ENCODE measurements at places on chromosomes 5 and 9. TPM values are rescaled to one million over a fixed set of nuclear protein-coding genes. Genes with fewer than 3 reads are reported as not detected.

- DNase-seq: no peak
- H3K27ac ChIP-seq: no peak overlapping the region
- no peaks in the 10 kb centered on the region for H3K36me3 ChIP-seq
- no peaks in the 10 kb centered on the region for H3K27me3 ChIP-seq
- H3K4me1 ChIP-seq: no peaks in the 10 kb centered on the region
- H3K4me3 ChIP-seq: no peak overlapping the region
These were observed 374.9 kb downstream of the MAT2B start for GRCh38 chr5:163880302-163880701.

- H3K27ac ChIP-seq: no peak overlapping the region
- H3K36me3 ChIP-seq: no peaks in the 10 kb centered on the region
- no peaks in the 10 kb centered on the region for H3K4me1 ChIP-seq
These were observed 120.1 kb upstream of the POC5 start for GRCh38 chr5:75837258-75837841.

The ARHGEF39 gene
- 1.4 TPM for total RNA-seq

- no peak overlapping the region for H3K27ac ChIP-seq
- peaks cover 18% of the 10 kb centered on the region for H3K27me3 ChIP-seq
- DNase-seq: no peak
- H3K4me1 ChIP-seq: no peaks in the 10 kb centered on the region
- H3K4me3 ChIP-seq: no peak overlapping the region
- H3K36me3 ChIP-seq: no peaks in the 10 kb centered on the region
These were observed 15.5 kb upstream of the LAMC3 start for GRCh38 chr9:130993303-130994030.

DNA sequence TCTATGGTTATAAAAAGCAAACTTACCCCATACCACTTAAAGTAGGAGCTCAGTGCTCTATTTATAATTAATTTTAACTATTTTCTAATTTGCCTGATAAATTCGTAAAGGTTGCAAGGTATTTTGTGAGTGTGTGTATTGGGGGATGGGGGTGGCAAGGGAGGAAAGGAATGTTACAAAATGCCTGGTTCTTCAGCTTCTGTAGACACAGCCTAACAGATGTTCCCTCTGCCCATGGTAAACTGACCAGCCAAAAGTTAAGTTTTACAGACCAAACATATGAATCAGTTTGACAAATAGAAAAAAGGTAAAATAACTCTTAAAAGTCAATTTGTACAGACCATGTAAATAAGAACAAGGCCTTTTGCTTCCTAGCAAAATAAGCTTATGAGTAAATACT is 232.6 kb downstream of the KIAA0825 start:
- H3K4me1 ChIP-seq: no peaks in the 10 kb centered on the region
- H3K36me3 ChIP-seq: no peaks in the 10 kb centered on the region
- no peaks in the 10 kb centered on the region for H3K27me3 ChIP-seq
- no peak for DNase-seq

The PCDHGA6 gene
- total RNA-seq: 3.9 TPM

The CNTFR gene
- total RNA-seq: 3.1 TPM

The KLF4 gene
- total RNA-seq: 16.4 TPM

The FABP6 gene
- total RNA-seq: 1.2 TPM

The TSLP gene
- 1.5 TPM for total RNA-seq

- H3K27me3 ChIP-seq: no peaks in the 10 kb centered on the region
- H3K4me3 ChIP-seq: no peak overlapping the region
- H3K27ac ChIP-seq: no peak overlapping the region
- H3K36me3 ChIP-seq: peaks cover 4% of the 10 kb centered on the region
- no peak for DNase-seq
These were observed 46.0 kb upstream of the IL13 start for GRCh38 chr5:132611965-132612364.

- peaks cover 5% of the 10 kb centered on the region for H3K27me3 ChIP-seq
- no peak for DNase-seq
- no peak overlapping the region for H3K4me3 ChIP-seq
- H3K36me3 ChIP-seq: peaks cover 19% of the 10 kb centered on the region
These were observed 6.8 kb downstream of the MACROH2A1 start for GRCh38 chr5:135392256-135392655.

DNA sequence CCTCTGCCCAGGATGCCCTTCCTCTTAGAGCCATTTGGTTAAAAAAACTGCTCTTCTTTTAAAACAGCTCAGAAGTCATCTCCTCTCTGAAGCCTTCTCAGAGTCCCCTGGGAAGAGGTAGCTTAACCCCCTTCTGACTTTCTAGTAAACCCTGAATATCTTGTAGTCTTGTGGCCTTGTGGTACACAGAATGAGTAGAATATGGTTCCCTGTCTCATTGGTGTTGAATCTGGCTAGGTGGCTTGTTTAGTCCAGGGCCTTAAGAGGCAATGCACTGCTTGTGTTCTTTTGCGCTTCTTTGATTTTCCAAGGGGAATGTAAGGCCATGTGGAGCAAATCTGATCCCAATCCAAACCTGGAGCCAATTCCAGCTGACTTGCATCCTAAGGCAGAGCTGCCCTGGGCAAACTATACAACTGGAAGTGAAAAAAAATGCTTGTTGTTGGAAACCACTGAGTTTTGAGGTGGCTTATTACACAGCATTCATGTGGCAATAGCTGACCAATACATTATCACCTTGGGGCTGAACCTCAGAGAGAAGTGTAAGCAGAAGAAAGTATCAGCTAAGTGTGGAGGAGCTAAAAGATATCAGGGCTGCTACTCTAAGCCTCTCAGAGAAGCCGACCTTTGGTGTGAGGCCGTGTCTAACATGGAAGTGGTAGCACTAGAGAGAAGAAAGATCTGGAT is 31.0 kb downstream of the ALG2 start:
- H3K36me3 ChIP-seq: no peaks in the 10 kb centered on the region
- no peaks in the 10 kb centered on the region for H3K4me1 ChIP-seq
- no peak overlapping the region for H3K27ac ChIP-seq

The CER1 gene
- total RNA-seq: 5.2 TPM

The CCIN gene
- total RNA-seq: not detected

- H3K4me3 ChIP-seq: peak overlapping the region; percentile 99
- H3K27ac ChIP-seq: no peak overlapping the region
- no peaks in the 10 kb centered on the region for H3K27me3 ChIP-seq
- peaks cover 4% of the 10 kb centered on the region for H3K4me1 ChIP-seq
These were observed 1.4 kb downstream of the ANKRA2 start for GRCh38 chr5:73564018-73564417.

The MEIKIN gene
- not detected for total RNA-seq

The NMUR2 gene
- not detected for total RNA-seq

DNA sequence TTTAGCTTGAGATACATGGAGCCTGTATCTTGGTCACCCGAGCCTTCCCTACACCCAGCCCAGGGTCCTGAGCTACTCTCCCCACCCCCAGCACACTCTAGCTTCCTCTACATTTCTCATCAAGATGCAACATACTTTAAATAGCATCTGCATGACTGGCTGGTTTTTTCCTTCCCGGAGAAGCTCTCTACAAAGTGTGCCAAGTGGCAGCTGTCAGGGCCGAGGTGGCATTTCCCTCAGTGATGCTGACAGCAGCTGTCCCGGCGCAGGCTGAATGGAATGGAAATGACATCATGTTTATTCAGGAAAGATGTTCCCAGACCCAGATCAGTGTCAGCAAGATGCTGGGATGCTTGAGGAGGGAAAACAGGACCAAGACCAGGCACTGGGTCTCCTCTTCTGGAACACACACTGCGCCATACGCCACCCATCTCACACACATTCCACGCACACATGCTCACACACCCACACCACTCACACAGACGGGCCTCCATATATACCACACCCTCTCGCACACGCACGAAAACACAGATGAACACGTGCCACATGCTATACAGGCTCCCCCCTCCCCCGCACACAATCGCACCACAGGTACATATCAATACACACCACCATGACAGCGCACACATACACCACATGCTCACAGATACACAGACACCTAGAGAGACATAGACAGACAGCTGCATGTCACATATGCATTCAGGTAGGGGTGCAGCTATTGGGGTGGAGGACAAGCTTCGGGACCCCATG is 67.8 kb downstream of the LHX2 start:
- no peak overlapping the region for H3K27ac ChIP-seq
- DNase-seq: no peak
- H3K27me3 ChIP-seq: no peaks in the 10 kb centered on the region
- H3K4me3 ChIP-seq: no peak overlapping the region
- no peaks in the 10 kb centered on the region for H3K36me3 ChIP-seq
- peaks cover 4% of the 10 kb centered on the region for H3K4me1 ChIP-seq

GRCh38 chr5:81908044-81908443 is 63.8 kb upstream of the ATG10 start:
- no peak overlapping the region for H3K27ac ChIP-seq
- H3K27me3 ChIP-seq: no peaks in the 10 kb centered on the region
- H3K4me1 ChIP-seq: no peaks in the 10 kb centered on the region
- H3K36me3 ChIP-seq: no peaks in the 10 kb centered on the region
- no peak for DNase-seq
- H3K4me3 ChIP-seq: no peak overlapping the region

DNA sequence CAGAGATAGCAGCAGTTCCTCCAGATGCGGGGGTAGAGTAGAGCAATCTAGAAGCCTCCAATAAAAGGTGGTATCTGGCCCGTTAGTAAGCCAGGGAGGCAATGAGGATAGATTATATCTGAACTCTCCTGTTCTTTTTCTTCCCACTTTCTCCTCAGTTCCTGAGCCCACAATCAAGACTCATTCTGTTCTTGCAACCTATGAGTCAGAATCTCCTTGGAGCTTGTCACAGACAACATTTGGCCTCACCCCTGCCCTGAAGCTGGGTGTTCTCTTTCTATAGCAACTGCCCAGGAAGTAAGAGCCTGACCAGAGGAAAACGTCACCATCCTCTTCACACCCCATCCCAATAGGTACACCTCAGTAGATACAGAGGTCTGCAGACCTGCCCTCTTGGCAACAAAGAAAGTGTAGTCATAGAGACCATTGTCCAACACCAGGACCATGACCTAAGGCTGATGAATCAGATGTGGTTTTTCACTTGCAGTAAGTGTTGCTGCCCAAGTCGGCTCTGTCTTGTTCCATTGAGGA is 76.3 kb upstream of the PCA3 start:
- DNase-seq: no peak
- H3K4me1 ChIP-seq: peaks cover 19% of the 10 kb centered on the region
- no peak overlapping the region for H3K27ac ChIP-seq

DNA sequence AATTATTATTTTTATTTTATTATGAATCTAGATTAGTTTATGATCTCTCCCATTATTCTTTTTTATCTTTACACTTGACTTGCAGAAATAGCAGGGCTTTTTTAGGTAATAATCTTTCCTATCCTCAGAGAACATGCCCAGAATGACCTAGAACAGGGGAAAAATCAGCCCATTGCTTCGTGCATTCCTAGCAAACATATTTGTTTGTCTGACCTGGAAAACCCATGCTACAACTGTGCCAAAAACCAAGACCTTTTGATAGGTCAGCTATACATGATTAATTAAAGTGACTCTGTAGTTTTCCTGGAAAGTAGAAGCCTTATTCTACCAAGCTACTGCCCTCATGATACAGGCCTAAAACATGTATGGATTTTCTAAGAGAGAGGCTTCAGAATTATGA is 24.1 kb upstream of the CCDC112 start:
- DNase-seq: no peak
- no peaks in the 10 kb centered on the region for H3K4me1 ChIP-seq
- H3K27ac ChIP-seq: no peak overlapping the region
- H3K36me3 ChIP-seq: no peaks in the 10 kb centered on the region
- no peak overlapping the region for H3K4me3 ChIP-seq

GRCh38 chr5:64874753-64875152 is 106.0 kb downstream of the CWC27 start:
- no peak overlapping the region for H3K27ac ChIP-seq
- H3K4me3 ChIP-seq: no peak overlapping the region
- H3K27me3 ChIP-seq: no peaks in the 10 kb centered on the region
- H3K36me3 ChIP-seq: peaks cover 3% of the 10 kb centered on the region
- no peak for DNase-seq

DNA sequence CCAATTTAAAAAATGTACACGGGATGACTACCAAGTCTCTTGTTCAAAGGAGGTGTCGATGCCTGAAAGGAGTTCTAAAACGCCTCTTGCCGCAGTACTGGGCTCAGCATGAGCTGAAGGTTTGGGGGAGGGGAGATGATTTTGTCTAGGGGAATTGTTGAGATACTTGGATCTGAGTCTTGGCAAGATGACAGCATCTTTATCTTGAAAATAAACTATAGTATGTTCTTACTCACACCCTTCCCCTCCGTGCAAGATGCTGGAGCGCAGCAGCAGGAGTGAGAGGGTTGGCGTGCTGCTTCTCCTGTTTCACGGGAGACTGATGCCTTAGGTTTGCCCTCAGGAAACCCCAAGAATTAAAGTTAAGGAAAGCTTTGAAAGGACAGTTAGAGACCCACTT is 47.3 kb downstream of the FAM78A start:
- no peak overlapping the region for H3K4me3 ChIP-seq
- peaks cover 40% of the 10 kb centered on the region for H3K4me1 ChIP-seq
- no peak overlapping the region for H3K27ac ChIP-seq
- no peak for DNase-seq

DNA sequence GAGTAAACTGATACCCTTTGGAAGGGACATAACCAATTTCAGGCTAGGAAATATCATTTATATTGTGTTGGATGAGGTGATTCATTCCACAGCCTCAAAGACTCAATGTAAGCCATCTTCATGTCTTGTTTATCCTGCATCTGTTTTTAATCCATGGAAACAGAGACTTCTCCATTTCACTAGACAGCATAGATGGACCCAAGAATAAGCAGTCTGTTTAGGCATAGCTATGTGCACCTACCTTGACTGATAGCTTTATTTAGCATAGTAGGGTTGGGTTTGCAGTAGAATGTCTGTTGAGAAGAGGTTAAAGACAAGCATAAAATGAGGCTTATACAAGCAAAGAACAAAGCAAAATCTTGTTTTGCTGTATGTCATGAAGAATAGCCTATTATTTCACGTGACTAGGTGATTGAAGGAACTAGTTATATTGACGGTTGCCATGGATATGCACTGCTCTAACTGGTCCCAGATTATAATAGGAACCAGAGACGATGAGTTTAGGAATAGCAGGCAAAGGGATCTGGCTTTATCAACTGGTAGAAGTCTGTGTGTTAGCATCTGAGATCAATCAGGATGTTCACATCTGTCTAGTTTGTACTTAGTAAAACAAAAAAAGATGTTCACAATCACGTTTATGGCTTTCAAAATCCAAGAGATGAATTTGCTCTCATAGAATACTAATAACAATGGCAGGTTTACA is 154.8 kb upstream of the KLF9 start:
- peaks cover 1% of the 10 kb centered on the region for H3K27me3 ChIP-seq
- H3K4me3 ChIP-seq: no peak overlapping the region
- no peaks in the 10 kb centered on the region for H3K36me3 ChIP-seq
- no peak overlapping the region for H3K27ac ChIP-seq
- no peak for DNase-seq
- peaks cover 4% of the 10 kb centered on the region for H3K4me1 ChIP-seq

GRCh38 chr9:115237385-115237998 is 119.5 kb upstream of the TNC start:
- H3K4me1 ChIP-seq: no peaks in the 10 kb centered on the region
- DNase-seq: no peak
- H3K36me3 ChIP-seq: no peaks in the 10 kb centered on the region
- H3K27me3 ChIP-seq: peaks cover 1% of the 10 kb centered on the region
- no peak overlapping the region for H3K4me3 ChIP-seq

- no peak for DNase-seq
- no peak overlapping the region for H3K27ac ChIP-seq
- no peaks in the 10 kb centered on the region for H3K4me1 ChIP-seq
- H3K36me3 ChIP-seq: no peaks in the 10 kb centered on the region
- no peak overlapping the region for H3K4me3 ChIP-seq
These were observed 585.5 kb downstream of the ISL1 start for GRCh38 chr5:51968756-51969155.

- H3K27ac ChIP-seq: no peak overlapping the region
- DNase-seq: no peak
- H3K36me3 ChIP-seq: no peaks in the 10 kb centered on the region
- H3K4me1 ChIP-seq: peaks cover 27% of the 10 kb centered on the region
These were observed 204.1 kb upstream of the SEMA6A start for GRCh38 chr5:116778651-116779280.
